Neural crest cell (in vitro differentiated cells): ENCODE measurements at places on chromosomes 5 and 9. TPM values are rescaled to one million over a fixed set of nuclear protein-coding genes. Genes with fewer than 3 reads are reported as not detected.

FOXD4L4 gene
- total RNA-seq, result 0.16 and 0.26 TPM in 2 replicates

DIPK1B gene
- 46.3 and 49.2 TPM in 2 replicates for total RNA-seq

CDHR2 gene
- not detected in 2 replicates for total RNA-seq

GABRA1 gene
- not detected in 2 replicates for total RNA-seq

DNA sequence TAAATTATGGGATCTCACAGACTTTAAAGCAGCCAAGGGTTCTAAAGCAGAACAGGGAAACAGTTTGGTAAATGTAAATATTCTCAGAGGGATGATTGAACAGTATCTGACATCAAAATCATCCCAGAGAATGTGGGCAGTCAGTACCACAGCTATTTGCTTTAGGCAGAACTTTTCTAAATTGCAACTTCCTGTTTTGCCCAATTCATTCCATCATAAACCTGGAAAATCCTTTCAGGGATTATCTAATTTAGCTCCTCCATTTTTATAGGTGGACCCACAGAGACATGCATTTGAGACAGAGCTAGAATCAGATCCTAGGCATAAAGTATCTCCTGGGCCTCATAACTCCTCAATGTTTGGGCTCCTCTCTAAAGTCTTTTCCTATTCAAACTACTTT is 12.4 kb downstream of the NR6A1 start:
- peaks cover 22% of the 10 kb centered on the region for H3K4me1 ChIP-seq
- peaks cover 80% of the 10 kb centered on the region for H3K27me3 ChIP-seq
- no peak for DNase-seq
- no peak overlapping the region for H3K27ac ChIP-seq
- H3K36me3 ChIP-seq, result no peaks in the 10 kb centered on the region

GRCh38 chr9:20702570-20702969 is 18.5 kb downstream of the FOCAD start:
- peaks cover 12% of the 10 kb centered on the region for H3K4me1 ChIP-seq
- H3K4me3 ChIP-seq, result no peak overlapping the region
- H3K36me3 ChIP-seq, result no peaks in the 10 kb centered on the region

- no peaks in the 10 kb centered on the region for H3K36me3 ChIP-seq
- no peak overlapping the region for H3K4me3 ChIP-seq
- DNase-seq, result no peak
These were observed 42.7 kb downstream of the ACER2 start for GRCh38 chr9:19451240-19452087.

- no peak for DNase-seq
- no peak overlapping the region for H3K4me3 ChIP-seq
- H3K36me3 ChIP-seq, result no peaks in the 10 kb centered on the region
- H3K27ac ChIP-seq, result no peak overlapping the region
- no peaks in the 10 kb centered on the region for H3K27me3 ChIP-seq
These were observed 176.1 kb upstream of the NREP start for GRCh38 chr5:111933086-111933485.

DNA sequence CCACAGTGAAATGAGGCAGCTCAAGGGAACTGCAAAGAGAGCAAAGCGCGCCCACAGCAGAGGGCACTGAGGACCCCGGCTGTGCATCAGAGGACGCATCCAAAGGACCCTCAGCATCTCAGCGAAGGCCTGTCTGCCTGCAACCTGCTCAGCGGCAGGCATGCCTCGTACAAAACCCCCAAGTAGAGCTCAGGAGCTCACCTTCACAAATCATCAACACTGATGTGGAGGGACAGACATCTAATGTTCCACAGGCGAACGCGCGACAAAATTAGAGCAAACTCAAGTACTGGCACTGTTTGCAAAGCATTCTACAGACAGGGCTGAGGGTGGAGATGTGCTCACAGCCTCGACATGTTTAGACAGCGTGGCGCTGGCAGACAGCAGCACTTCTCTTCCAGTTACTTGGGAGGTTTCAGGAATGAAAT is 81.0 kb downstream of the DCP2 start:
- no peak overlapping the region for H3K4me3 ChIP-seq
- no peak for DNase-seq
- no peaks in the 10 kb centered on the region for H3K27me3 ChIP-seq
- no peak overlapping the region for H3K27ac ChIP-seq

DNA sequence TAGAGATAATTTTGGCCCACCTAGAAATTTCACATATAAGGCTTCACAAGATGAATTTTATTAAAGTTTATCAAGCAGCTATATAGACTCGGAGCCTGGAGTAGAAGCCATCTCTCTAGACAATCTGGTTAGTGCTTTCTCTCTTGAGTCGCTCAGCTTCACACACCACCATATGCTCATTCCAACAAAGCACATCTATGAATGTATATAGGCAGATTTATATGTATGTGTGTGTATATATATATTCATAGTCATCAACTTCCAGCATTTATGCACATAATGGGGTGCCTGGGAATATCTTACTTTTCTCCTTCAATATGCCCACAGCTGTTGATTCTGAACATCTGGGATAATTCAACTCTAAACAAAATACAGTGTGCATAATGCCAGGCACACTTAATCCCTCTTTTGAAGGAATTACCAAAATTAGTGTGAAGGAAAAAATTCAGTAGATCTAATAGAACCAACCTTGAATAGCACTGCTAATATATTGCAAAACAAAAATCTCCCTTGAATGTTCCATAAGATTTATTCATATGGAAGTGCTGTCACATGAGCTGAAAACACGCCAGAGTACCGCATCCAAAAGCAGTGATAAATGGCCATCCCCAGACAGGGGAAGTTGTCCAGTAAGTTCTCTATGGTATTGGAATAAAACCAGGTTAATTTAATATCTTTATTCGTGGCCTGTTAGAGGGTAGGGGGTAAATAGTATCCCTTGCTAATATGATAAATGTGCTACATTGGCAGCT is 56.0 kb upstream of the MOCS2 start:
- no peak overlapping the region for H3K27ac ChIP-seq
- no peaks in the 10 kb centered on the region for H3K36me3 ChIP-seq
- H3K4me3 ChIP-seq, result no peak overlapping the region
- H3K27me3 ChIP-seq, result no peaks in the 10 kb centered on the region

DNA sequence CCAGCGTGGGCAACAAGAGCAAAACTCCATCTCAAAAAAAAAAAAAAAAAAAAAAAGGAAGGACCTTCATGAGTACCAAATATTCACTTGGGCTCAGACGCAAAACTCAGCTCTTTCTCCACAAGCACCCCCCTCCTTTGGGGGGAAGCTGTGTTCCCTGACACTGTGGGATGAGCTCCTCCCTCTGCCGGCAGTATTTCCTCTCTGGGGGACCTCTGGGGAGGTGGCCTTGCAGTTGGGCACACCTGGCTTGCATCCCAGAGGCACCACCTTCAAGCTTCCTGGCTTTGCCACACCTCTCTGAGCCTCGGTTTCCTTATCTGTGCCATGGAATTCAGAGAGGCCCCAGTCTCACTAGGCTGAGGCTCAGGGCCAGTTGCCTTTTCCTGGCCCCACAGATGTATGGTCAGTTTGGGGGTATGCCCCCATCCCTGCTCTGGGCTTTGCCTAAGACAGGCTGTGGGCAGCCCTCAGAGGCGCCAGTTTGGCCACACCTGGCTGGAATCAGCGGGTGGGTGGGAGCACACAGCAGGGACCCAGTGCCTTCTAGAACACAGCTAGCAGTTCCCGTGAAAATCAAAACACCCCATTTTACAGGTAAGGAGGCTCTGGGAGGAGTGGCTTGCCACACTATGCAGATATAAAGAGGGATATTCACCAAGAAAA is 157.5 kb upstream of the IER5L start:
- no peaks in the 10 kb centered on the region for H3K27me3 ChIP-seq
- no peaks in the 10 kb centered on the region for H3K36me3 ChIP-seq
- H3K4me1 ChIP-seq, result peaks cover 48% of the 10 kb centered on the region
- H3K27ac ChIP-seq, result no peak overlapping the region

DNA sequence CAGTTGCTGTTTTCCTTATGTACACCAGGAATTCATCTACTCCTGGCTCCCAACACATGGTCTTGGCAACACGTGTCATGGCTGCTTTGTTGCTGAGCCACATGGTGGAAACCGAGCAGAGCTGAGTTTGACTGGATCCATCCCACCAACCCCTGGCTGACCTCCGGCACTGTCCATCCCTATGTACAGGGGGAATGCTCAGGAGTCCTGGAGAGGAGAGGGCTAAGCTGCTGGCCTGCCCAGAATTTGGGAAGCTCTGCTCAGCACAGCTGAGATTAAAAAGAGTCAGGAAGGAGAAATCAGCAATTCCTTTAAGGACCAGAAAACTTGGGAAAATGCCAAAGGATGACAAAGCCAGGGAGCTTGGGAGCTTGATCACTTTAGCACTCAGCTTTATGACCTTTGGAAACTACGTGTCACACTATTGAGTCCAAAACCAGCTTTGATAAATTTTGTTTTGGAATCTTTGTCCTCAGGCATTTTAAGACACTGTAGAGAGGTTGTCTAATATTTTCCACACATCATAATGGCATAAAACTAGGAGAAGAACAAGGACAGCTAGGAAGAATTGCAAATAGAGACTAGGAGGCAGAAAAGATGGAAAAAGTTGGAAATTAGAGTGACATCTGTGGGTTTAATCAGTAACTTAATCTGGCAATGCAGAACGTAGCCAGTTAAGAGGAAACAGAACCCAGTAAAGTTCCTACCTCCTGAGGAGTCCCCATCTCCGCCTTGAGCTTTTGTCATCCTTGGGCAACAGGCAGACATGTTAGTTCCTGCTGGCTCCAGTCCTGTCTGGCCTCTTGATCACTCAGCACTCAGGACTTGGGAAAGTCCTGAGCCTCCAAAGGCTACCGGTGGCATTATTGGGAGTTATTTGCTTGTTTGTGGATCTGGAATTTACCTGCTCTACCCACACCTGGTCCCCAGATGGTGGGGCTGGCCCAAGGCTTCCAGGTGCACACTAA is 62.5 kb upstream of the PLPP1 start:
- no peak overlapping the region for H3K4me3 ChIP-seq
- no peaks in the 10 kb centered on the region for H3K27me3 ChIP-seq
- peaks cover 37% of the 10 kb centered on the region for H3K4me1 ChIP-seq
- no peaks in the 10 kb centered on the region for H3K36me3 ChIP-seq
- H3K27ac ChIP-seq, result no peak overlapping the region
- DNase-seq, result no peak

- peaks cover 14% of the 10 kb centered on the region for H3K4me1 ChIP-seq
- H3K4me3 ChIP-seq, result no peak overlapping the region
- peaks cover 2% of the 10 kb centered on the region for H3K27me3 ChIP-seq
- H3K36me3 ChIP-seq, result no peaks in the 10 kb centered on the region
- no peak overlapping the region for H3K27ac ChIP-seq
These were observed 23.5 kb upstream of the NKX2-5 start for GRCh38 chr5:173258466-173258865.

- no peak overlapping the region for H3K27ac ChIP-seq
- peaks cover 11% of the 10 kb centered on the region for H3K4me1 ChIP-seq
- no peaks in the 10 kb centered on the region for H3K27me3 ChIP-seq
- H3K36me3 ChIP-seq, result no peaks in the 10 kb centered on the region
These were observed 244.8 kb downstream of the PBX3 start for GRCh38 chr9:125991886-125992529.

DNA sequence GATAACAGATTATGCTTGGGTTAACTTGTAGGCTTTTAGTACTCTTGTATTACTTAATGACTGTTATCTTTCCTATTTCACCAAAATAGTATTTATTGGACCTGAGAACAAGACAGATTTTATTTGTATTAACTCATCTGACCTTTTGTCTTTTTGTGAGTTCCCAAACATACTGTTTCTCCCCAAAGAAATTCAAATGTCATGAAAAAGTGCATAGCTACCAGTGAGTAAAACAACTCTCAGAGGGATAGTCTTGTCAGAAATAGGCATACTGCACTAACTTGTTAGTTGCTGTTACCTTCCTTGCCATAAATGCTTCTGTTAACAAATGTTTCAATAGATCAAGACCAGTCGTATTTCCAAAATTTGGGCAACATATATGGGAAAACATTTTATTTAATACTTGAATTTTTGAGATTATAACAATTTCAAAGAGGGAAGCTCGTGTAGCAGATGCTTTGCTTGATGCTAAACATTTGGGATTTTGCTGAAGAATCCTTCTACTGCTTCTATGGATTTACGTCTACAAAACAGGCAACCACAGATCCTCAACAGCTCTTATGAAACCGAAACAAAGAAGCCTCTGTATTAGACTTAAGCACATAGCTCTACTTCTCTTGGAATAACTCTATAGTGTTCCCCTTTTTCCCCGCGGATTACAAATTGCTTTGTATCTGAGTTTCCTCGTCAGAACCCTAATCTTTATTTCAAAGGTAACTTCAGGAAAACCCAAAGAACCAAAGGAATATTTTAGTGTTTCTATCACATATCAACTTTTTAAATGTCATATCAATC is 248.8 kb downstream of the MCTP1 start:
- no peak overlapping the region for H3K4me3 ChIP-seq
- peaks cover 6% of the 10 kb centered on the region for H3K36me3 ChIP-seq
- H3K27ac ChIP-seq, result no peak overlapping the region
- peaks cover 8% of the 10 kb centered on the region for H3K4me1 ChIP-seq
- no peaks in the 10 kb centered on the region for H3K27me3 ChIP-seq

- H3K4me1 ChIP-seq, result no peaks in the 10 kb centered on the region
- H3K27me3 ChIP-seq, result no peaks in the 10 kb centered on the region
- DNase-seq, result no peak
- H3K4me3 ChIP-seq, result no peak overlapping the region
- H3K36me3 ChIP-seq, result peaks cover 2% of the 10 kb centered on the region
These were observed 133.9 kb downstream of the DROSHA start for GRCh38 chr5:31397926-31398557.

GRCh38 chr5:16812911-16813310 is 123.2 kb downstream of the MYO10 start:
- no peak overlapping the region for H3K27ac ChIP-seq
- no peak for DNase-seq
- peaks cover 21% of the 10 kb centered on the region for H3K4me1 ChIP-seq
- peaks cover 3% of the 10 kb centered on the region for H3K36me3 ChIP-seq

DNA sequence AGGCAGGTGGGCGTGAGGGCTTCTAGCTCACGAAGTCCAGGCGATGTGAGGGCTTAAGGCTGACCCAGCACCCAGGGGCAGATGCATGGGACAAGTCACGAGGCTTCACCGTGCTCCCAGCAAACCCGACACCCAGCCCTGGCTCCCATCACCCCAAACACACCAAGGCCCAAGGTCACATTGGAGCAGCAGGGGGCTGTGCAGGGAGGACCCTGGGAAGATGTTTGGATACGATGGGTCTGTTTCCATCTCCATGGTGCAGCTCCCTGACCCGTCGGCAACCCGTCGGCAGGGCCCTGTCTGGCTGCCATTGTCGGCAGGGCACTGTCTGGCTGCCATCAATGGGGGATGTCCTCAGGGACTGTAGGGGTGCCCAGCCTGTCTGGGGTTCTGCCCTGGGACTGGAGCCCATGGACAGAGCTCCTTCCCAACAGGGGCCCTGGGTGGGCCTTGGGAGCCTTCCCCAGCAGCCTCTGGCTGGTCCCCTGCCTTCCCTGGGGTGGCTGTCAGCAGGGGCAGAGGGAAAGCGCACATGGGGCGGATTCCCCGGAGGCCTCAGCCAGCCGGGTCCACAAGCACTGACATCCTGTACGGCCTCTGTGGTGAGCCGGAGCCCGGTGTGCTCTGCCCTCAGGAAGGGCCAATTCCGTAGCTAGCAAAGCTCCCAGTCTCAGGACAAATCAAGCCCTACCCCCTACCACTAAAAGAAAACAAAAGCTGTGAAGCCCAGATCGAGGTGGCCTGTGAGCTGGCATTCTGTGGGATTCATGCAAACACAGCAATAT is 47.1 kb downstream of the NACC2 start:
- no peaks in the 10 kb centered on the region for H3K36me3 ChIP-seq
- peaks cover 5% of the 10 kb centered on the region for H3K4me1 ChIP-seq
- peak overlapping the region; percentile 79 for H3K4me3 ChIP-seq
- DNase-seq, result no peak
- H3K27me3 ChIP-seq, result no peaks in the 10 kb centered on the region
